Right atrium auricular region (tissue), 2 donors: ENCODE measurements at places on chromosomes 3 and 15. TPM values are rescaled to one million over a fixed set of nuclear protein-coding genes. Genes with fewer than 3 reads are reported as not detected.

- no peaks in the 10 kb centered on the region for H3K27me3 ChIP-seq
- no peak for DNase-seq
- peaks cover 7% of the 10 kb centered on the region for H3K4me1 ChIP-seq
- no peak overlapping the region for H3K27ac ChIP-seq
- H3K36me3 ChIP-seq = no peaks in the 10 kb centered on the region
These were observed 230.7 kb upstream of the TRIM42 start for GRCh38 chr3:140447136-140447535.

The HES1 gene
- total RNA-seq = 32.1 TPM

The AGBL1 gene
- not detected for total RNA-seq

The RASGRP1 gene
- total RNA-seq = 2.1 TPM

DNA sequence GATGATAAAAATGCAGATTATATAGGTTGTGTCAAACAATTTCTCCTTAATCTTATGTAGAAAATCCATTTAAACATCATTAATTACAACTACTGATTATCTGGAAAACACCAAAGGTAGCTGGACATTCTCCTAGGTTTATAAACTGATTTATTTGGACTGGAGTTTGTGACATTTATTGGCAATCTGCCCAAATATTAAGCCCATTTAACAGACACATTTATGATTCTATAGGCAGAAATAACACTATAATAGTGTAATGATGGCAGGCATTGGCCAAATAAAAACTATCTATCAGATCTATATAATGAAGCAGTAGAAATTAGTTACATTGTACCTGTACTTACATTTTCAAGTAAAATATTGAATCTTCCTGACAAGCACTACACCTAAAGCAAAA lies 117.8 kb downstream of the TFDP2 start:
- DNase-seq = no peak
- no peak overlapping the region for H3K4me3 ChIP-seq
- peaks cover 27% of the 10 kb centered on the region for H3K4me1 ChIP-seq
- no peaks in the 10 kb centered on the region for H3K27me3 ChIP-seq

DNA sequence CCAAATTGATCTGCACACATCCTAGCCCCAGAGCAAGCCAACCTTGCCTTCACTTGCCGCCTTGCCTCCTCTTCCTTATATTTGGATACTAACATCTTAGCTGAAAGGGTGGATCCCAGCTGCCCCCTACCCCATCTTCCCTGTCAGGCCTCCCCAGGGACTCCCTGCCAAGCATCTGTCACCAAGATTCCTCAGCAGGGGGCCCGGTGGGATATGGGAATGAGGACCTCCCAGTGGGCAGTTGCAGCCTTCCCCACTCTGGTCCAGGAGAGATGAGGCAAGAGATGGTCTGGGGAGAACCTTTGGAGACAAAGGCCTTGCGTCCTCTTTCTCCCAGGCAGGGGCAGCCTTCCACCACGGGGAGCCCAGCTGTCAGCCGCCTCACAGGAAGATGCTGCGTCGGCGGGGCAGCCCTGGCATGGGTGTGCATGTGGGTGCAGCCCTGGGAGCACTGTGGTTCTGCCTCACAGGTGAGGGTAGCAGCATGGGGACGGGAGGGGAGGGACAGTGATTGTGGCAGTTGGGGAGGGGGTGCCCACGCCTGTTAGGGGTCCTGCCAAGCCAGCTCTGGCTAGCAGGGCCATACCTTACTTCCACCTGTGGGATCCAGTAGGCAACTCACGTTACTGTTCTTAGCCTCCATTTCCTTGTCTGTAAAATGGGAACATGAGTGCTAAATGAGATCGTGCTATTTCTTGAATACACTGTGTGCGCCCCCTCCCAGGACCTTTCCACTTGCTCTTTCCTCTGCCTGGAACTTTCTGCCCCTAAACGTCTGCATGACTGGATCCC lies 15.3 kb downstream of the CD276 start:
- no peak for DNase-seq
- peaks cover 6% of the 10 kb centered on the region for H3K36me3 ChIP-seq
- H3K27ac ChIP-seq = no peak overlapping the region
- no peaks in the 10 kb centered on the region for H3K27me3 ChIP-seq
- no peak overlapping the region for H3K4me3 ChIP-seq
- no peaks in the 10 kb centered on the region for H3K4me1 ChIP-seq

- DNase-seq = no peak
- no peak overlapping the region for H3K4me3 ChIP-seq
- H3K27me3 ChIP-seq = no peaks in the 10 kb centered on the region
- no peaks in the 10 kb centered on the region for H3K4me1 ChIP-seq
- peaks cover 14% of the 10 kb centered on the region for H3K36me3 ChIP-seq
These were observed 11.0 kb downstream of the TEX264 start for GRCh38 chr3:51682079-51682478.

GRCh38 chr3:32758375-32758753 lies 59.4 kb upstream of the TRIM71 start:
- H3K4me3 ChIP-seq = no peak overlapping the region
- DNase-seq = no peak
- no peaks in the 10 kb centered on the region for H3K4me1 ChIP-seq
- H3K27me3 ChIP-seq = no peaks in the 10 kb centered on the region
- H3K36me3 ChIP-seq = peaks cover 27% of the 10 kb centered on the region

GRCh38 chr15:41341519-41341918 lies 8.8 kb downstream of the NUSAP1 start:
- no peak overlapping the region for H3K27ac ChIP-seq
- H3K4me3 ChIP-seq = no peak overlapping the region
- H3K4me1 ChIP-seq = no peaks in the 10 kb centered on the region
- no peaks in the 10 kb centered on the region for H3K27me3 ChIP-seq
- no peaks in the 10 kb centered on the region for H3K36me3 ChIP-seq
- DNase-seq = no peak

GRCh38 chr3:175199961-175200360 lies 340.8 kb downstream of the NAALADL2 start:
- no peak overlapping the region for H3K27ac ChIP-seq
- no peaks in the 10 kb centered on the region for H3K4me1 ChIP-seq
- no peak overlapping the region for H3K4me3 ChIP-seq
- no peaks in the 10 kb centered on the region for H3K27me3 ChIP-seq
- no peaks in the 10 kb centered on the region for H3K36me3 ChIP-seq

GRCh38 chr3:157093096-157093495 lies 66.9 kb downstream of the CCNL1 start:
- H3K27me3 ChIP-seq = no peaks in the 10 kb centered on the region
- no peaks in the 10 kb centered on the region for H3K36me3 ChIP-seq
- peak overlapping the region; percentile 100 for H3K27ac ChIP-seq
- DNase-seq = no peak
- no peaks in the 10 kb centered on the region for H3K4me1 ChIP-seq

DNA sequence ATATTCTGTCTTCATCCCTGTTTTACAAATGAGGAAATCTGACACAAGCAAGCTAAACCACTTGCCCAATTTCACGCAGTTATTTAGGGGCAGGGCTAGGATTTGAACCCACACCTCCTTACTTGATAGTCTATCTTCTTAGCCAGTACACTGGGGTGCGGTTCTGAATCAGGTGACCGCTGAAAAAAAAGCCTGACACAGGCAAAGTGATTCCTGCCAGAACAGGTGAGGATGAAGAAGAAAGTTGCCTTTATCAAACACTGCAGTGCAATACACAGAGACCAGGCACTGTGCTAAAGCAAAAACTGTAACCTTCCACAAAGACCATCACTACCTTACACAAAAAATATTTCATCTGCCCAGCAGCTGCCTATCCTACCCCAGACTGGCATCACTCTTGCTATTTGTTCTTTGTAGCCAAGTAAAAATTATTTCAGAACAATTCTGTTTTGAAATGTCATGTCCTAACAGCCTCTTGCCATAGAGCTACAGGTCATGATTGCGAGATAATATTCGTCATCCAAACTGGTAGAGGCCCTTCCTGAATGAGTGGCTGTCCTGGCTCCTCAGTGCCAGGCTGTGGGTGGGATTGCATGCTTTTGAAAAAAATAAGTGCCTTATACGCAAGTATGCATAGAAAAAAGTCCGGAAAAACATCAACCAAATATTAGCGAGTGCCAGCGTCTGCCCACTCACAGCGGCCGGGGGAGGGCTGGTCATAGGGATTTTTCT lies 142.3 kb upstream of the TPM1 start:
- H3K36me3 ChIP-seq = no peaks in the 10 kb centered on the region
- DNase-seq = no peak
- H3K27ac ChIP-seq = peak overlapping the region; percentile 88
- peaks cover 52% of the 10 kb centered on the region for H3K4me1 ChIP-seq
- H3K4me3 ChIP-seq = no peak overlapping the region
- H3K27me3 ChIP-seq = no peaks in the 10 kb centered on the region

- no peak overlapping the region for H3K4me3 ChIP-seq
- DNase-seq = no peak
- no peaks in the 10 kb centered on the region for H3K36me3 ChIP-seq
- H3K27me3 ChIP-seq = no peaks in the 10 kb centered on the region
- no peaks in the 10 kb centered on the region for H3K4me1 ChIP-seq
These were observed 210.8 kb upstream of the SEMA6D start for GRCh38 chr15:47506329-47507100.

The SLC15A2 gene
- 0.47 TPM for total RNA-seq

DNA sequence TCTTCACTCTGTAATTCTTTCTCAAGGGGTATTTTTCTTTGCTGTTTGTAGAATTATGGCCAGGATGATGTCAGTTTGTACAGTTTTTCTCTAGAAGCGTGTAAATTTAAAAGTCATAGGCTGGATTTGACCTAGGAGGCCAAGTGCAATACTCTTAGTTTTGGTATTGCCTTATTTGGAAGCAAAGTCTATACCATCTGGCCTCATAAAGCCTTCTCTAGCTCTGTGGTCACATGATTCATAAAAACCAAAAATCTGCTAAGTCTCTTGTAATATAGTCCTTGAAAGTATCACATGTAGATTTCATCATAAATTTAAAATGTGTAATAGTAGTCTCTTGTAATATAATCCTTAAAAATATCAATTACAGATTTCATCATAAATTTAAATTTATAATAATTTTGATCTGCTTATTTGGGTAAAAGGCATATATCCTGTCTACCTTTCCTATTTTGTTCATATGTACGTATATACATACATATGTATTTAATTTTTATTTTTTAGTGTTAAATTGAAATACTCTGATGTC lies 25.6 kb downstream of the TEX9 start:
- no peaks in the 10 kb centered on the region for H3K36me3 ChIP-seq
- no peaks in the 10 kb centered on the region for H3K4me1 ChIP-seq
- H3K27ac ChIP-seq = no peak overlapping the region
- DNase-seq = no peak
- H3K27me3 ChIP-seq = no peaks in the 10 kb centered on the region

DNA sequence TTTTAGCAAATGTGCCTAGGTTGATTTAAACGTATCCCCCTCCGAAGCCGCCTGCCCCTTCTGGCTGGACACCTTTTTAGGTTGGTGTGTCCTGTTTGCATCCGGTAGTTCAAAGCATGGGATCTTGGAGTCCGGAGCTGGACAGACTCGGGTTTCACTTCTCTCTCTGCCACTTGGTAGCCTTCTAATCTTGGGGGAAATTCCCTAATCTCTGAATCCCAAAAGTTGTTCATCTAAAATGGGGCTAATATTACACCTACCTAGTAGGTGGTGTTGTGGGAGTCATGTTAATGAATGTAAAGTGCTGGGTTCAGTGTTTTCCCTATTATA lies 760 bp downstream of the FANCI start:
- DNase-seq = no peak
- H3K36me3 ChIP-seq = no peaks in the 10 kb centered on the region
- H3K27ac ChIP-seq = no peak overlapping the region
- H3K4me1 ChIP-seq = no peaks in the 10 kb centered on the region
- no peaks in the 10 kb centered on the region for H3K27me3 ChIP-seq
- peak overlapping the region; percentile 63 for H3K4me3 ChIP-seq

DNA sequence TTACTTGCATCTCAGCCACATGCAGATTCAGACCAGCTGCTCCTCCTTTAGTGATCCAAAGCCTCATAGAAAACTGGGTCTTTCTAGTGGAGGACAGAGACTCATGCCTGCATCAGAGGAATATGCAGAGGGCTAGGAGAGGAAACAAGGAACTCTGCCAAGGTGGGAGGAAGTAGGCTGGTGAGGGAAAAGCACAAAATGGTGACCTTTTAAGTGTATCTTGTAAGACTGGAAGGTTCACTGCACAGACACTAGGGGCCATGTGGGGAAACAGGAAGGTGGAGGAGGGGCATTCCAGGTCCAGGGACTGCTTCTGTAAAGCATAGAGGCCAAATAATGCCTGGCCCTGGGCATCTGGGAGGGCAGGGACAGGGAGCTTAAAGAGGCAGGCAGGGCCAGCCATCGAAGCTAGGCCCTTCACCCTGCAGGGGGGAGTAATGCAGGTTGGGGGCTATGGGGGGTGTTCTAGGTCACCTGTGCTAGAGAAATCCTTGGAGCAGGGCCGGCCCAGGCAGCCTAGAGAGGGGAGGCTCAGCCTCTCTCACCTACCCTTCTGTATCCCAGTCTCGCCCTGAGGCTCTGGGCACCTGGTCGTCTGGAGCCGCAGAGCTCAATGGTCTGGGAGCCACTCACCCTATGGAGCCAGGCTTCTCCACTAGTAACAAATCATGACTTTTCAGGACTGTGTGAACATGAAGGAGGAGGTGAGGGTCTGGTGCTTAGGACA lies 117.7 kb downstream of the DNAJB8 start:
- DNase-seq = no peak
- no peak overlapping the region for H3K27ac ChIP-seq
- no peak overlapping the region for H3K4me3 ChIP-seq

The SNRPN gene
- total RNA-seq = 381 TPM

GRCh38 chr15:29743475-29743874 lies 78.8 kb downstream of the TJP1 start:
- peaks cover 32% of the 10 kb centered on the region for H3K36me3 ChIP-seq
- no peak overlapping the region for H3K27ac ChIP-seq
- H3K4me1 ChIP-seq = no peaks in the 10 kb centered on the region
- H3K4me3 ChIP-seq = no peak overlapping the region
- DNase-seq = no peak

GRCh38 chr15:49238342-49238741 lies 68.3 kb downstream of the GALK2 start:
- no peak overlapping the region for H3K27ac ChIP-seq
- H3K27me3 ChIP-seq = no peaks in the 10 kb centered on the region
- no peaks in the 10 kb centered on the region for H3K36me3 ChIP-seq
- H3K4me1 ChIP-seq = no peaks in the 10 kb centered on the region
- H3K4me3 ChIP-seq = no peak overlapping the region

GRCh38 chr15:83320844-83321243 lies 36.4 kb upstream of the BNC1 start:
- no peak for DNase-seq
- no peak overlapping the region for H3K27ac ChIP-seq
- H3K4me1 ChIP-seq = no peaks in the 10 kb centered on the region
- H3K4me3 ChIP-seq = no peak overlapping the region
- no peaks in the 10 kb centered on the region for H3K36me3 ChIP-seq

DNA sequence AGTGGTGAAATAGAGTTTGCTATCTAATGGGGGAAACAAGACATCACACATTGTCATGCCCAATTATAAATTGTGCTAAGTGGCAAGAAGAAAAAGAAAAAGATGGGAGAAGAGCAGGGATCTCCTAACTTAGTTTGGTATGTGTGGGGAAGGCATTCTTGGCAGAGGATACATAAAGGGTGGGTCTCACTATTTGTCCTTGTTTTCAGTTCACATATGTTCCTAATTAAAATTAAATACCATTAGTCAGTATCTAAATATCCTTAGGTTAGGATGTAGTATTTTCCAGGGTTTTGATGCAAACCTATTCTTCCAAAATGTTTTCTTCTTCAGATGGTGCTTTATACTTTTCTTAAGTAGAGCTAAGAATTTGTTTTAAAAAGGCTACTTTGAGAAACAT lies 173.7 kb downstream of the B3GALNT1 start:
- DNase-seq = no peak
- H3K27me3 ChIP-seq = no peaks in the 10 kb centered on the region
- H3K4me1 ChIP-seq = peaks cover 7% of the 10 kb centered on the region
- H3K27ac ChIP-seq = no peak overlapping the region

GRCh38 chr3:52454938-52455282 lies 494 bp upstream of the NISCH start:
- H3K27ac ChIP-seq = peak overlapping the region; percentile 99
- H3K36me3 ChIP-seq = peaks cover 49% of the 10 kb centered on the region
- H3K27me3 ChIP-seq = no peaks in the 10 kb centered on the region
- H3K4me1 ChIP-seq = peaks cover 43% of the 10 kb centered on the region
- DNase-seq = no peak
